ENCODE measurements at places on chromosomes 7 and 10.

DNA sequence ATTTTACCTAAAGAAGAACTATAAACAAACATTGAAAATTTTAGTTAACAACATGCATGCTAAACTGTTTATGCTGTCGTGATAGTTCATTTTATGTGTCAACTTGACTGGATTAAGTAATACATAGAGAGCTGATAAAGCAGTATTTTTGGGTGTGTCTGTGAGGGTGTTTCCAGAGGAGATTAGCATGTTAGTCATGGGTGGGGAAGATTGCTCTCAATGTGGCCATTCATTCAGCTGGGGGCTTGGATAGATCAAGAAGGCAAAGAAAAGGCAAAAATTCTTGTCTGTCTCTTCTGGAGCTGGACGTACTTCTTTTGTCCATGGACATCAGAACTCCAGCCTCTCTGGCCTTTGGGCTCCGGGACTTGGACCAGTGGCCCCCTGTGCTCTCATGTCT is 172.9 kb upstream of the SEMA3E start:
- no peaks in the 10 kb centered on the region for H3K36me3 ChIP-seq
- H3K4me3 ChIP-seq: no peak overlapping the region
- no peak overlapping the region for H3K27ac ChIP-seq
- no peaks in the 10 kb centered on the region for H3K4me1 ChIP-seq

GRCh38 chr10:101489355-101489754 is 98.7 kb downstream of the POLL start:
- H3K36me3 ChIP-seq: no peaks in the 10 kb centered on the region
- H3K4me1 ChIP-seq: no peaks in the 10 kb centered on the region
- no peak overlapping the region for H3K4me3 ChIP-seq
- no peaks in the 10 kb centered on the region for H3K27me3 ChIP-seq
- ATAC-seq: no peak
- H3K27ac ChIP-seq: no peak overlapping the region

DNA sequence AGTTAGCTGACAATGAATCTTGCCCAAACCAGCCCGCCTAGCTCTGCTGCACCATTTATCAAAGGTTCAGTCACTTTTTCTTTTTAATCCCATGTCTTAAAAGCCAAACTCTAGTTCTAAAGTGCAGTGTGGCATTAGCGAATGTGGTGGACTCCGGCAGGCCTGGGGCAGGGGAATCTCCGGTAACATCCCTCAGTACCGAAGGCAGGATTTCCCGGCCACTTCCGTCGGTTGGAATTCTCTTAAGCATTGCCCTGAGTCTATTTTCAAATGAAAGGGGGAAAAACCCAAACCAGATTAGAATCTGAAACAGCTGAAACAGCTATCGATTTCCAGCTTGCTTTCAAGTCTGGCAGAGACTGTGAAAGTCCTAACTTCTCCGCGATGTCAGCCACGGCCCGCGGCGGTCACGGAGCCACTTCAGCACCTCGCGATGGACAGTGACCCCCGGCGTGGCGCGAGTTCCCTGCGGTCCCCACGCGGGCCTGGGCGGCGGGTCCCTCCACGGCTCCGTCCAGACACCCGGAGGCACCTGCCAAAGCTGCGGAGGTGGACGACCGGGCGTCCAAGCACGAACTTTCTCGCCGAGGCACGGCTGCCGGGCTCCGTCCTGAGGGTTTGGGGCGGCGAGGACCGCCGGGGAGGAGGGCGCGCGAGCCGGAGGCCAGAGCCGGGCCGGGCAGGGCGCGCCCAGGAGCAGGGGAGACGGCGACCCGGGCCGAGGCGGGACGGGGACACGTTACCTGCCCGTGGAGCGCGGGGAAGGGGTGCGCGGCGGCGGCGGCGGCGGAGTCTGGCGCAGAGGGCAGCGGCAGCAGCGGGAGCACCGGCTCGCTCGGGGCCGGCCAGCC is 745 bp downstream of the TCERG1L start:
- H3K4me1 ChIP-seq: no peaks in the 10 kb centered on the region
- peak overlapping the region; percentile 37 for H3K4me3 ChIP-seq
- ATAC-seq: no peak
- H3K27me3 ChIP-seq: peaks cover 31% of the 10 kb centered on the region

DNA sequence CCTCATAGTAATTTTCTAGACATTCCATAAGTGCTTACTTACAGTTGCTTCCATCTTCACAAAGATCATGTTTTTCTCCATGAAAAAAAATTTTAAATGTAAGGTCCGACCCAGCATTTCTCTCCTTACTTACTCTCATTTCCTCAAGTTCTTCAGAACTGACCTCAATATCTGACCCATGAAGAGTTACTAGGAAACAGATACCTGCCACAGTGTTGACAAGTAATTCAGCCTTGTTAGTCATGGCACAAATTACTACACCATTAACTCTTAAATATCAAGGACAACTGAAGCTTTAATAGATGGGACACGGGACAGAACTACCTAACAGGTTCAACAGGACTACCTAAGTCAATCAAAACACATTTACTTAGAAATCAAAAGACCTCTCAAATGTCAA is 316.2 kb downstream of the POM121L12 start:
- H3K27ac ChIP-seq: no peak overlapping the region
- no peaks in the 10 kb centered on the region for H3K36me3 ChIP-seq
- ATAC-seq: no peak
- no peaks in the 10 kb centered on the region for H3K4me1 ChIP-seq
- no peaks in the 10 kb centered on the region for H3K27me3 ChIP-seq

GRCh38 chr10:104043185-104043830 is 42.4 kb downstream of the COL17A1 start:
- no peak overlapping the region for H3K4me3 ChIP-seq
- peaks cover 2% of the 10 kb centered on the region for H3K27me3 ChIP-seq
- no peaks in the 10 kb centered on the region for H3K36me3 ChIP-seq

DNA sequence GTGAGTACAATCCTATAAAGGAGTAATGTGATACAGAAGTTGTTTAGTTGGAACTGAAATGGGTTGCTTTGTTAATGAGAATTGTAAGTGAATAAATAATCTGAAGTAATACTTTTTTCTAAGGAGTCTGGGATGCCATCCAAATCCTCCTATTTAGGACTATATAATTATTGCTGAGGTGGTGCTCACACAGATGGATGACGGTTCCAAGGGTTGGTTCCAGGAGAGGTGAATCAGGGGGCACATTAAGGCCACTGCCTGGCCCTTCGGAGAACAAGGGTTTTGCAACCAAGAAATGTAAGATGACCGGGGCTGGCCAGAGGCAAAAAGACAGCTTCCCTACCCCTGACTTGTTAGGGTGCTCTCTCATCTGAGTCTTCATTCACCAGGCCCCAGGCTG is 352.7 kb downstream of the PHTF2 start:
- no peak overlapping the region for H3K27ac ChIP-seq
- H3K4me1 ChIP-seq: no peaks in the 10 kb centered on the region
- no peak overlapping the region for H3K4me3 ChIP-seq
- no peak for ATAC-seq
- no peaks in the 10 kb centered on the region for H3K36me3 ChIP-seq

DNA sequence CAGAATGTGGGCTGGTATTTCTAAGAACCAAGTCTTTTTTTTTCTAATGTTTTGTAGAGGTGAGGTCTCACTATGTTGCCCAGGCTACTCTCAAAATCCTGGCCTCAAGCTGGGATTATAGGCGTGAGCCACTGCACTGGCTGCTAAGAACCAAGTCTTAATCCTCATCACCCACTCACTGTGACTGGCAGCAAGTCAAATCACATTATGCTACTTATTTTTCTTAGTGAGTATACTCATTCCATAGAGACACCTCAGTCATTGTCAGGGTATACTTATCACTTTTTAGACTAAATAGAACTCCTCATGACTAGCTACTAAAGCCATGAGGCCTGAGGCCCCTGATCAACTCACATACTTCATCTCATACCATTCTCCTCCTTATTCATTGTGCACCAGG is 116.1 kb downstream of the STRA8 start:
- H3K27me3 ChIP-seq: no peaks in the 10 kb centered on the region
- H3K36me3 ChIP-seq: no peaks in the 10 kb centered on the region
- H3K4me3 ChIP-seq: no peak overlapping the region
- H3K4me1 ChIP-seq: no peaks in the 10 kb centered on the region

DNA sequence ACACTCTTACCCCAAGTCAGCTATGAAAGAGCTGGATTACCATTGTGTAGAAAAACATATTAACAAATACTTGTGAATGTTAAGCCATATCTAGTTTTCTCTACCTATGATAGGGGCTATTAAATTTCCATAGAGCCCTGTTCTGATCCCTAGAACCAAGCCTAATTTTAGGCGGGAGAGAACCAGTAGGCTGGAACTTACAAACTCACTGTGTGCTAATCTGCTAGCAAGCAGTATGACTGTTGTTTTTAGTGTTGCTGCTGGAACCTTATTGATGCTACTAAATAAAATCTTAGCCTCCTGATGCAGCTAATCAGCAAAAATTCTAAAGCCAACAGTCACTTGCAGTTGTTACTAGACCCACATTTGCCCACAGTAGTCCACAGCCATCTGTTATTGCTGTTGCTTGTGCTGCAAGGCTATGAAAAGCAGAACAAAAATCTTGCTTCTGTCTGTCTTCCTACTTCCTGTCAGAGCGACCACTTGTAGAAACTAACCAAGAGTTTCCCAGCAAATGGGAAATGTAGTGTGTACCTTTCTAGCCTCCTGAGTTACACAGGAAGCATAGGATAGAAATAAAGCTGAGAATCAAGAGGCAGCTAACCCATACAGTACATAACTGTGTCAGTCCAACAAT is 368.4 kb downstream of the ARL4A start:
- H3K36me3 ChIP-seq: no peaks in the 10 kb centered on the region
- H3K27ac ChIP-seq: no peak overlapping the region
- H3K4me3 ChIP-seq: no peak overlapping the region

DNA sequence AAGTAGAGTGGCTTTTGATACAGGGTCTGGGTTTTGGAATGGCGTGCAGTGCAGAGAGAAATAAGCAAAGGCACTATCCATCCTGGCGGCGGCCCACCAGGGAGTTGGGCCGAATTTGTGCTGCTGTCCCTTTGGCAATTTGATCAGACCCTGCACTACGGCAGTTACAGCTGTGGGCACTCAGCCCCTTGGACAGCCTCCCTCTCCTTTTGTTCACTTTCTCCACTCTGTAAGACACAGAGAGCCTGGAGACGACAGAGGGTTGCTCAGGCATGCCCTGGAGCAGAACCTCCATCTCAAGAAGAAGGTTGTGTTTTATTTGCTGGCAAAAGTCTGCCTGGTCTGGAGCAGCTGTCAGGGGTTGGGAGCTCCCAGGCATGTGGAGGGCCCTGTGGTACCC is 55.8 kb downstream of the LHPP start:
- no peak for ATAC-seq
- no peak overlapping the region for H3K4me3 ChIP-seq
- H3K27me3 ChIP-seq: no peaks in the 10 kb centered on the region
- H3K4me1 ChIP-seq: no peaks in the 10 kb centered on the region
- no peaks in the 10 kb centered on the region for H3K36me3 ChIP-seq

DNA sequence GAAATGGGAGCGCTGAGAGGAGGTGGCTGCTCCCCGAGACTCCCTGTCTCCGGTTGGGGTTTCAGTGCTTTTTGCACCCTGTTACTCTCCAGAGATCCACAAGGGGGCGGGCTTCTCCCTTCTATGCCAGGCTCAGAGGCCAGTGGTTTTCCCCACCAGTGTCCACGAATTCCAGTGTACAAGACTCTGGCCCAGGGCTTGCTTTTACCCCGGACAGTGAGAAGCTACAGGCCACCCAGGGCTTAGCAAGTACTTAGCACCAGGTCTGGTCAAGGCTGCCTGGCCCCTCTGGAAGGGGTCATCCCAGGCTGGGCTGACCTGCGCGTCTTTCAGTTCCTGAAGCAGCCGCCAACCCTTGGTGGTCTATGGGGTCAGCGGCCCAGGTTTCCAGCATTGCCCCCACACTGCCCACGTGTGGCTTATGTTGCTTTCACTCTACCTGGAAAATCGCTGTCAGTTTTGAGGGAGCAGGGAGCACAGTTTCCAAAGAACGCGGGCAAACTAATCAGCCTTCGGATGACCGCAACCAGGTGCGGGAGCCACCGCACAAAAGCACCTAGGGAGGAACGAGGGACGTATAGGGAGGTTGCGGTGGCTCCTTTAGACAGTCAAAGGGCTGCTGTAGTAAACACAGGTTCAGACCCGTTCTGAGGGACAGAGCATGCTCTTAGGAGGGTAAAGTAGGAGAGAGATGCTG is 6.8 kb downstream of the CYP26A1 start:
- peak overlapping the region; percentile 5 for H3K27ac ChIP-seq
- H3K4me1 ChIP-seq: peaks cover 9% of the 10 kb centered on the region
- H3K27me3 ChIP-seq: peaks cover 35% of the 10 kb centered on the region
- H3K4me3 ChIP-seq: peak overlapping the region; percentile 6
- ATAC-seq: peak; percentile 64

GRCh38 chr10:29332761-29333148 is 43.9 kb downstream of the LYZL1 start:
- no peak for ATAC-seq
- no peaks in the 10 kb centered on the region for H3K4me1 ChIP-seq
- H3K27ac ChIP-seq: no peak overlapping the region
- H3K4me3 ChIP-seq: no peak overlapping the region
- H3K36me3 ChIP-seq: no peaks in the 10 kb centered on the region
- H3K27me3 ChIP-seq: peaks cover 32% of the 10 kb centered on the region

DNA sequence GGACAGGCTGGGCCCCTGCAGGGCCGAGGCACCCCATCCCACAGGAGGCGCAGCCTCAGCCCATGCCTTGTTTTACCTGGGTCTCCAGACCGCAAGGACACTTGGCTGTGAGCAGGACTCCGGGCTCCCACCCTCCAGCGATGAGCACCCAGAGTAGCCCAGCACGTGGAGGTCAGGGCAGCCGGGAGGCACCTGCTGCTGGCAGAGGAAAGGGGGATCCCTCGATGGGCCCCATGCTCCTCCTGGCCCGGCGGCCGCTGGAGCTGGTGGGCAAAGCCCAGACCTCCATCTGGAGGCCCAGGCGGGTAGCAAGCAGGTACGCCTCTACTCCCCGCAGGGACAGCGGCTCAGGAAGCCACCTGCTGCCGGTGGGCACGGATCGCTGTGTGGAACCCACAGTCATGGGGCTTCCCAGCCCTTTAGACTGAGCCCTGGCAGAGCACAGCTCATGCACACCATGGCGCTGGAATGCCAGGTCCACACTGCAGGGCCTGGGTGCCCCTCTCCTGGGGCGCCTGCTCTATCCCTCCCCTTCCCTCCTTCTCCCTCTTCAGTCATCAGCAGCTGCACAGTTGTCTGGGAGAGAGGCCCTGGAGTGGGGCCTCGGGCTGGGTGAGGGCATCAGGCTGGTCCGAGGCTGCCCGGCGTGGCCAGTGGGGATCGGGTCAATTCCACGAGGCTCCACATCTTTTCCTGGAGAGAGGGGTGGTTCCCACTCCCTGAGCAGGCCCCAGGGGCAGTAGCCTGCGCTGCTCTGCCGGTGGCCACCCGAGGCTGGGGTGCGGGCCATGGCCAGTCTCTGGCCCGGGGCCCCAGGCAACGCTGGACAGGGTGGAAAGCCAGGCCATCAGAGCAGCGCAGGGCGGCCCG is 65.7 kb downstream of the PWWP2B start:
- no peaks in the 10 kb centered on the region for H3K27me3 ChIP-seq
- no peak overlapping the region for H3K4me3 ChIP-seq
- ATAC-seq: no peak
- no peak overlapping the region for H3K27ac ChIP-seq
- H3K4me1 ChIP-seq: no peaks in the 10 kb centered on the region
